ENCODE measurements at places on chromosomes 3 and 15.

GRCh38 chr3:54760201-54760600 lies 167.7 kb downstream of the LRTM1 start:
- H3K27ac ChIP-seq, result no peak overlapping the region
- peaks cover 5% of the 10 kb centered on the region for H3K4me1 ChIP-seq
- no peaks in the 10 kb centered on the region for H3K36me3 ChIP-seq
- no peak for DNase-seq
- no peaks in the 10 kb centered on the region for H3K27me3 ChIP-seq

- H3K27me3 ChIP-seq, result peaks cover 30% of the 10 kb centered on the region
- peaks cover 21% of the 10 kb centered on the region for H3K4me1 ChIP-seq
- DNase-seq, result no peak
- no peak overlapping the region for H3K4me3 ChIP-seq
- H3K27ac ChIP-seq, result no peak overlapping the region
Observed at GRCh38 chr3:158111861-158112260, 2.0 kb downstream of the RSRC1 start.

GRCh38 chr3:45790596-45790995 lies 5.7 kb downstream of the SLC6A20 start:
- H3K27me3 ChIP-seq, result peaks cover 85% of the 10 kb centered on the region
- H3K27ac ChIP-seq, result no peak overlapping the region
- peak; percentile 32 for DNase-seq
- H3K4me1 ChIP-seq, result peaks cover 4% of the 10 kb centered on the region
- H3K4me3 ChIP-seq, result no peak overlapping the region

- H3K27me3 ChIP-seq, result no peaks in the 10 kb centered on the region
- H3K4me1 ChIP-seq, result no peaks in the 10 kb centered on the region
- no peak overlapping the region for H3K4me3 ChIP-seq
- no peak overlapping the region for H3K27ac ChIP-seq
- DNase-seq, result no peak
Observed at GRCh38 chr3:33287672-33288282, 10.5 kb downstream of the FBXL2 start.

DNA sequence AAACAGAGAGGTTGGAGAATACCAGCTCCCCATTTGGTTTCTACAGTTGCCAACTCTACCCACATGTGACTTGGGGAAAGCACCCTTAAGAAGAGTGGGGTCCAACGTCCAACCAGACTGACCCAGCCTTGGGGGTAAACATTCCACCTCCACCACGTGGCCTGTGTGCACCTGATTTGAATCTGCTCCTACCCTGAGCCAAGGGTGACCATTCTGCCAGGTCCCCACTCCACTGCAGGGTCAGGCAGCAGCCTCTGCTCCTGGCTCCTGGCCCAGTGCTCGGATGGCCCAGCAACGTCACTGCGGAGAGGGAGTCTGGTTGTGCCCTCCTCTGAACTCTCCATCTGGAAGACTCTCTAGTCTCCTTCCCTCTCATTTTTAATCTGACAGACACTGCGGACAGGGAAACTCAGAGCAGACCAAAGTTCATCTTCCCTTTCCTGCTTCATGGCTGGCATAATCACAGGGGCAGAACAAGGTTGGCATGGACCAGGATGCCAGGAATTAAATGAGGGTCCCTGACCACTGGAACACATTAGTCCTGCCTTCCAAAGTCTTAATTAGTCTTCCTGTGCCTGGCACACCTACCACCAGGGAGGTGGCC lies 29.4 kb downstream of the FHIT start:
- no peaks in the 10 kb centered on the region for H3K36me3 ChIP-seq
- no peaks in the 10 kb centered on the region for H3K27me3 ChIP-seq

DNA sequence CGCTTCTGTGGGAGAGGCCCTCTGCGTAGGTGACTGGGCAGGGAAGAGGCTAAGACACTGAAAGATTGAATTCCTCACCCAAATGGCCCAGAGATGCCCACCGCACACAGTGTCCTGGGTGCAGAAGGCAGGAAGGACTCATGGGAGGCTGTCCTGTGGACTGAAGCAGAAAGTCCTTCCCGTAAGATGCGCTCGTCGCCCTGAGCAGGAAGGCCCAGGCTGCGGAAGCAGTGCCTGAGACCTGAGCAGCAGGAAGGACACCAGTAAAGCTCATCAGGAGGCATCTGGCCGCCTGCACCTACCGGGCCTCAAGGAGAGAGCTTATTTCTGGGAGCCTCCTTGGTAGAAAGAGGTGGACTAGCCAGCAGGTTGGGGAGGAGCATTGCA lies 3.3 kb downstream of the PAK6 start:
- H3K36me3 ChIP-seq, result no peaks in the 10 kb centered on the region
- DNase-seq, result peak; percentile 62
- peaks cover 9% of the 10 kb centered on the region for H3K4me1 ChIP-seq
- H3K4me3 ChIP-seq, result no peak overlapping the region
- H3K27ac ChIP-seq, result no peak overlapping the region
